ENCODE measurements at places on chromosomes 3 and 15.

DNA sequence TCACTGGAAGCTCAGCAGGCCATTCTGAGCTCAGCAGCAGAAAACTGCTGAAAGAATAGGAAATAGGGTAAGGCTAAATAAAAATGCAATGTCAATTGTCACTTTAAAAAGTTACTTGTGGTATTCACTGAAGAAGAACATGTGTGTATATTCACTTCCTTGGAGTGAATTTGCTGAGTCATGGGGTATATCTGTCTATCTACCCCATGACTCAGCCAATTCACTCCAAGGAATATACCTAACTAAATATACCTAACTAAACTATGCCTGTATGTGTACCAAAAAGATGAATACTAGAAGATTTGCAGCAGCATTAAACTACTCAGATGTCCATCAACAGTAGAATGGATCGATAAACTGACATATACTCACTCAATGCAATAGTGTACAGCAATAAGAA, 69.5 kb upstream of the KCNAB1 start:
- DNase-seq: peak; percentile 28

- DNase-seq: no peak
Measured at GRCh38 chr3:162134571-162134970, 638.0 kb downstream of the OTOL1 start.

DNA sequence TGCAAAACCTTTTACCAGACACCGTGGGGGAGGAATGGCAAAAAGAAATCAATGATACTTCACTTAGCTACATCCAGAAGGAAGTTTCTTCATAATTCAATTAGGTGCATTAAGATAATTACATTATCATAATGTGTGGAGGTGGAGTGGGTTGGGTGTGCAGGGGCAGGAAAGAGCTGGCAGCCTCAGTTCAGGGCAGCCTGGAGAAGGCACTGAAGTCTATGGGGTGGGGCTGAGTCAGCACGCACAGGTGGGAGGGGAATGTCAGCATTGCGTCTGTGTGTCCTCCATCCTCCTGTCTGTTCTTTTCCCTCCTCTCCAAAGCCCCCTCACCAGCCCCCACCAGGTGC, 278.8 kb downstream of the GABRG3 start:
- DNase-seq: no peak

DNA sequence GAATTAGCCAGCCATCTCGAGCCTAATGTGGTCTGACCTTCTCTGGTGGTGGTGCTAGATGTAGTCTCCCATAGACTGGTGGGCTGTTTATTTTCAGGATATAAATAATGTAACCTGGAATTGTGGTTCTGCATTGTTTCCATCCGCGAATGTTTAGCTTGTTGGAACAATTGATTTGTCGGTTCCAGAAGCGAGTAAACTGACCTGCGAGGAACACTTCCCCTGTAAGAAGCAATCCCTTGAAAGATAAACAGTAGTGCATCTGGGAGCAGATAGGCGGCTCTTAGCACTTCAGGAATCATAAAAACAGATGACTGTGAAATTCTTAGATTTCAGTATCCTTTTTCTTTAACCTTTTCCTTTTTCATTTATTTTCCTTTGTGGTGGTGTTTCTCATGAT, 157.8 kb downstream of the GHSR start:
- DNase-seq: no peak

- no peak for DNase-seq
Measured at GRCh38 chr15:96774216-96774615, 443.7 kb downstream of the NR2F2 start.

GRCh38 chr15:41811432-41812195, 16.3 kb upstream of the JMJD7 start:
- DNase-seq: peak; percentile 89

DNA sequence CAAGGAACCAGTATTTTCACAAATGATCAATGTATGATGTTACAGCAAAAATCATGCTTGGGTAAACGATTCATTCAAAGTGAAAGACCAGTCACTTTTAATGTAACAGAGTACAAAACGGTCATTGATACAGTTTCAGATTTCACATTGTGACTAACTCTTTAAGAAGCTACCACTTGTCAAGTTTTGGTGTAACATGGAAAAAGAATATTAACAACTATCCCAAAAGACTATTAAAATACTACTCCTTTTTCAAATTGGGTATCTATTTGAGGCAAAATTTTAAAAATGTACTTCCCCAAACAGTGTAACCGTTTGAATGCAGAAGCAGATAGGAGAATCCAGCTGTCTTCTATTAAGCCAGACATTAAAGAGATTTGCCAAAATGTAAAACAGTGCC, 31.7 kb downstream of the AKAP13 start:
- peak; percentile 31 for DNase-seq

- DNase-seq: no peak
Measured at GRCh38 chr3:189833996-189834395, 202.8 kb downstream of the TP63 start.

GRCh38 chr15:76503804-76504203, 167.2 kb downstream of the ISL2 start:
- DNase-seq: no peak

DNA sequence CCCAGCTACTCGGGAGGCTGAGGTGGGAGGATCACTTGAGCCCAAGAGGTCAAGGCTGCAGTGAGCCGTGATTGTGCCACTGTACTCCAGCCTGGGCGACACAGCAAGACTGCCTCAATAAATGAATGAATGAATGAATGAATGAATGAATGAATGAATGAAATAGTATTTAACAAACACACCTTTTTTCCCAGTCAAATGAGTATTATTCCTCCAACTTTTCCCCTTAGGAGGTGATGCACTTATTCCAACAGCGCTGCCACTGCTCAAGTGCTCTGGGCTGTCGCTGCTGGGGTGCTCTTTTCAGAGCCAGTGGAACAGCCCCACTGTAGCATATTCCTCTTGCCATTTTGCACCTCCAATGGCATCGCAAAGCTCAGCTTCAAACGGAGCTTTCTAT, 66.8 kb upstream of the RAD18 start:
- DNase-seq: no peak

DNA sequence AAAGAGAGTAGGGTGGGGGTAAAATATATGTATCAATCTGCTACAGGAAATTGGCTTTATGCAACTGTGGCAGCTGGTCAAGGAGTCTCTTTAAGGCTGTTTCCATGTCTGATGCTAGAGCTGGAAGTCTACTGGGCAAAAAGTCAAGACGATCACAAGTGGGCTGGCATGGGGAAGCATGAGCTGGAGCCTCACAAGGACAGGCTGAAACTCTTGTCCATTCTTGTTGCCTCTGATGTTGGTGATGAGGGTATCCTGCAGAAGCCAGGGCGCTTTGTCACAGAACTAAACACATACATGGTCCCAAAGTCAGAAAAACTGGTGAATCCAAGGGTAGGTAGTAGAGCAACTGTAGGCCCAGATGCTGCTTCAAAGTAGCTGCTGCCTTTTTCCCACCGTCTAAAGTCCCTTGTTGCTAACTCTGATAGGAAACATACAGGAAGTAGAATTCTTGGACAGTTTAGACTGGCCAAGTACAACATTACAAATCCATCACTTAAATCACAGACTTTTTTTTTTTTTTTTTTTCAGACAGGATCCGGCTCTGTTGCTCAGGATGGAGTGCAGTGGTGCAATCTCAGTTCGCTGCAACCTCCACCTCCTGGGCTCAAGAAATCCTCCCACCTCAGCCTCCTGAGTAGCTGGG, 54.2 kb downstream of the RPL39L start:
- DNase-seq: no peak

DNA sequence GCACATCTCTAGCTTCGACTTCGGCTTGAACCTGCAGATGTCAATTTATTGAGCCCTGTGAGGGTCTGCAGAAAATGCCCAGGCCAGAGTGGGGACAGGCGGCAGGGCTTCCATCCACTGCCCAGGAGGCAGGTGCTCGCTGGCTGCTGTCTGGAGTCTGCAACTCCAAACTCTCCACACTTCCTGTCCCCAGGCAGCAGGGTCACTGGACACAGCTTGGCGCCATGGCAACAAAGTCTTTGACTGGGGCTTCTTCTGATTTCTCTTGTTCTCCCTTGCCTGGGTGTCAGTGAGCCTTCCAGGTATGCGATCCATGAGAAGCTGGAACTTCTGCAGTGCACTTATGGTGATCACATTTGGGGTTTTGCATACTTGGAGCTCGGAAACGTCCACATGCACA, 33.5 kb downstream of the SV2B start:
- DNase-seq: no peak

- DNase-seq: peak; percentile 69
Measured at GRCh38 chr3:124281453-124282316, 289.8 kb upstream of the ROPN1 start.

- DNase-seq: no peak
Measured at GRCh38 chr15:55254916-55255679, 34.5 kb downstream of the RAB27A start.

DNA sequence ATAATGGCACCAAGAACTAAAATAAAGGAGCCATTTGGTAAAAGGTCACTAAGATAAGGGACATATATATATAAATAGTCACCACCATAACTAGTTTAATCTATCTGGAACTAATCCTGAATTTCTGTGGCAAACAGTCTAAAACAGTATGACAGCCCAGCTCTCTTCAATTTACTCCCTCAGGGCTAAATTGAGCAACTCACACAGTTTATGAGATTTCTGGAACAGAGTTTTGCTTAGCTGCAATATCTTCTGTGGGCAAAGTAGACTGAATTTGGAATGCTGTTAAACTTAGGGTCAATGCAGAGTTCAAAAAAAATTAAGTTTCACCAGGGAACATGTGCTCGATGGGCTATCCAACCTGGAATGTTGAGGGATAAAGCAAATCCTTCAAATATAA, 70.1 kb upstream of the VEPH1 start:
- peak; percentile 31 for DNase-seq

GRCh38 chr15:60554494-60554893, 75.6 kb upstream of the ICE2 start:
- no peak for DNase-seq

GRCh38 chr15:101320501-101321052, 25.5 kb upstream of the SNRPA1 start:
- DNase-seq: peak; percentile 57

DNA sequence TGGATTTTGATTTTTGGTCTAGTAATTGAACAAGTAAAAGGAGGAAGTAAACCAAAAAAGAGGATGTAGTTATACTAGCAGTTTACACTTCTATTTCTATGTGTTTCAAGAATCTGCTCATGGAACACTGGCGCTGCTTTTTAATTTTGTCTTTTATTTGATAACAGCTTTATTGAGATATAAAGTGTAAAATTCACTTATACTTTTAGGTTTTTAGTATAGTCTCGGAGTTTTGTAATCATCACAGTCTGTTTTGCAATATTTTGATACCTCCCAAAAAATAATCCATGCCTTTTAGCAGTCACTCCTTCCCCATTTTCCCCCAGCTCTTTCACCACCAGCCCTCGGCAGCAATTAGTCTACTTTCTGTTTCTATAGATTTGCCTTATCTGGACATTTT, 18.0 kb downstream of the UBE2E2 start:
- DNase-seq: no peak

GRCh38 chr3:65037861-65038260, 350.1 kb upstream of the ADAMTS9 start:
- DNase-seq: no peak

DNA sequence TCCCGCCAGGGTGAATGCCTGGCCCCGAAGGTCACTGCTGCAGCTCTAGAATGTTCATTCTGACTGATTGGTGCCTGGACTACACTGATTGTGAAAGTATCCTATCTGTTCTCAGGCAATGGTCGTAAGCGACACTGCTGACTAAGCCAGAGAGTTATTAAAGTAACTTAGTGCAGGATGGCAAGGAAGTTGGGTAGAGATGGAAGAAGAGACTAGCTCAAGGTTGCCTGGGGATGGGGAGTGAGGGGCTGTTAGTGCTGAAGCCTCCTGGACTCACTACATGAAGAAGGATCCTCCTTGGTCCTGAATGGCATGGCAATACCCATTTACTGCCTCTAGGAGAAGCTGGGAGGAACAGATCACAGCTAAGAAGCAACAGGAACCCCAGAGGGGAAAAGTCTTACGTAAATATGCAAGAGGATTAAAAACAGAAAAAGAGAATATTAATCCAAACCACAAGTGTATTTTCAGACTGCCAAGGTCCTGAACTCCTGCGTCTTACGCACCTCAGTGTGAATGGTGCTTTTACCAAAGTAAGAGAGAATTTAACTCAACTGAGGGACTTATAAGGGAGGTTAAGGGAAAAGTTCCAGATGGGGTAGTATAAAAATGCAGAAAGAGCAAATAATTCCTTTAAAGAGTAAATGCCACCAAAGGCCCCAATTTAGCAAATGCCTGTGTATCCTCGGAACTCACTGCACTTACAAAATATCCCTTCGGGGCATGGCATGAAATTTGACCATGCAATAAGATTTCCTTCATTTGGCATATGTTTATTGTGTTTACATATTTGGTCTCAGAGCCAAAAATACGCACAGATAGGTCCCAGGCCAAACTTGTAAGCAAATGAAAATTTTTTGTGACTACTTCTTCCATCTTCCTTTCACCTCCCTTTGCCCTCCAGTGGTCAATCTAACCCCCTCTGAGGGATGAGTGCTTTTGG, 64.0 kb upstream of the DGKG start:
- DNase-seq: peak; percentile 25

- peak; percentile 35 for DNase-seq
Measured at GRCh38 chr15:51368751-51369450, 27.4 kb downstream of the GLDN start.

DNA sequence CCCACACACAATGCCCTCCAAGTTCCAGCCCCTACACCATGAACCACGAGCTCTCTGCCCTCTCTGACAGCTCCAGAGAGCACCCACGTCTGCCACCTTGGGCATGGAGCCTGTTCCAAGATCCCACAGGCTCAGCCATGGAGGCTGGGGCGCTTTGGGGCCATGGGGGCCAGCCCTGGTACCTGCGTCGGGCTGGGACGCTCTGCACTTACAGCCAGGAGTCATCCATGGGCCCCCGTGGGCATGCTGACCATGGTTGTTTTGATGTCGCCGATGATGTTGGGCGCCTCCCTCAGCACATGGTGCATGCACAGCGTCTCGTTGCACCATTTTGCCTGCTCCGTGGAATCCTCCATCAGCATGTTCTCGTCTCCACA, 51.9 kb upstream of the UBE2Q2 start:
- no peak for DNase-seq

GRCh38 chr3:27641888-27642601, 80.1 kb downstream of the EOMES start:
- DNase-seq: no peak

- no peak for DNase-seq
Measured at GRCh38 chr3:48738926-48739616, 22.1 kb upstream of the IP6K2 start.

DNA sequence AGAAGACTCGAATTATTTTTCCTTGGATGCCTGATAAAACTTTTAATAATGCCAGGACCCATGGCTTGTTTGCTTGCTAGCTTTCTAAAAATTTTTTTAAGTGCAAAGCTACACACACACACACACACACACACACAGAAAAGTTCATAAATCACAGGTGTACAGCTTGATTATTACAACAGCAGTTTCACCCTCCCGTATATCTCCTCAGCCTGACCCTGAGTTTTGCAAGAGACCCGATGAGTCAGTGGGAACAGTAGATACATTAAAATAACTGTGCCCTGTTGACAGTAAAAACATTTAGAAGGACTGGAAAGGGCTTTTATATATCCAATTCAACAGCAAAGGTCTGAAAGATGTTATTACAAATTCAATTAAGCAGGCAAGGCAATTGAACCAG, 46.7 kb downstream of the EMC4 start:
- DNase-seq: peak; percentile 75

- no peak for DNase-seq
Measured at GRCh38 chr3:185594073-185594472, 8.0 kb downstream of the SENP2 start.

GRCh38 chr3:468172-468571, 271.6 kb downstream of the CHL1 start:
- no peak for DNase-seq

All from fibroblast of pulmonary artery (primary cell).